ENCODE measurements at places on chromosomes 6 and 20.

GRCh38 chr6:108796875-108797274 lies 51.3 kb upstream of the ARMC2 start:
- no peak for DNase-seq
- H3K36me3 ChIP-seq = no peaks in the 10 kb centered on the region
- H3K27ac ChIP-seq = no peak overlapping the region

GRCh38 chr6:39608652-39609345 lies 116.4 kb downstream of the KIF6 start:
- no peak for DNase-seq
- H3K27ac ChIP-seq = no peak overlapping the region
- no peaks in the 10 kb centered on the region for H3K36me3 ChIP-seq
- H3K27me3 ChIP-seq = no peaks in the 10 kb centered on the region
- H3K4me1 ChIP-seq = no peaks in the 10 kb centered on the region

DNA sequence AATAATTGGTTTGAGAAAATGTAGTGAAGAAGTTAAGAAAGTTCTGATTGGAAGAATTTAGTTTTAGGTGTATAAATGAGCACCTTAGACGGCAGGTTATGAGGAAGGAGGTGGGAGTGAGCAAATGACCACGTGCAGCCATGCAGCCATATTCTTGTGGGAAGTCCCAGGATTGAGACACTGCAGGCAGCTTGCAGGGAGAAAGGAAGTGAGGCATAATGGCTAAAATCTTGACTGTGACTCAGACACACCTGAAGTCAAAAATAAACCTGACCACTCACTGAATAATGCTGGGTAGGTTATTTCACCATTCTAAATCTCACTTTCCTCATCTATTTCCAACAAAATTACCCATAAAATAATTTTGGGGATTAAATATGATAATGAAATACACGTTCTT lies 16.6 kb downstream of the DSE start:
- H3K27ac ChIP-seq = peak overlapping the region; percentile 36
- peak; percentile 89 for DNase-seq
- peaks cover 62% of the 10 kb centered on the region for H3K4me1 ChIP-seq
- H3K36me3 ChIP-seq = no peaks in the 10 kb centered on the region
- H3K27me3 ChIP-seq = no peaks in the 10 kb centered on the region

DNA sequence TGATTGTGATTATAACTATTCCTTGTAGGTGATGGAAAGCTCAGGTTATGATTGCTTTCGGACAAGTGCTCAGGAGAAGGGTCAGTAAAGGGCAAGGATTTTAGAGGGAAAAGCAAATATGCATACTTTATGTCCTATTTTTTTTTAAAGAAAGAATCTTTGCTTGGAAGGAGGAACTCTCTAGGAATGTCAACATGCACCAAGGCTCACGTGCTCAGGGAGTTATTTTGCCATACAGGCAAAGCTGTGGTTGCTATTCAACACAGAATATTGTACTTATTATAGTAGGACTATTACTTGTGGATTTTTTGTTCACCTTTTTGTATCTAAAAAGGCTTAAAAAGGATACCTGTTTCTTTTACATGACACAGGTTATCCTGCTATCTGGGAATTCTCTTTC lies 3.0 kb upstream of the TSPYL1 start:
- no peaks in the 10 kb centered on the region for H3K36me3 ChIP-seq
- H3K4me1 ChIP-seq = peaks cover 20% of the 10 kb centered on the region
- no peaks in the 10 kb centered on the region for H3K27me3 ChIP-seq
- no peak overlapping the region for H3K4me3 ChIP-seq
- no peak for DNase-seq
- H3K27ac ChIP-seq = no peak overlapping the region

DNA sequence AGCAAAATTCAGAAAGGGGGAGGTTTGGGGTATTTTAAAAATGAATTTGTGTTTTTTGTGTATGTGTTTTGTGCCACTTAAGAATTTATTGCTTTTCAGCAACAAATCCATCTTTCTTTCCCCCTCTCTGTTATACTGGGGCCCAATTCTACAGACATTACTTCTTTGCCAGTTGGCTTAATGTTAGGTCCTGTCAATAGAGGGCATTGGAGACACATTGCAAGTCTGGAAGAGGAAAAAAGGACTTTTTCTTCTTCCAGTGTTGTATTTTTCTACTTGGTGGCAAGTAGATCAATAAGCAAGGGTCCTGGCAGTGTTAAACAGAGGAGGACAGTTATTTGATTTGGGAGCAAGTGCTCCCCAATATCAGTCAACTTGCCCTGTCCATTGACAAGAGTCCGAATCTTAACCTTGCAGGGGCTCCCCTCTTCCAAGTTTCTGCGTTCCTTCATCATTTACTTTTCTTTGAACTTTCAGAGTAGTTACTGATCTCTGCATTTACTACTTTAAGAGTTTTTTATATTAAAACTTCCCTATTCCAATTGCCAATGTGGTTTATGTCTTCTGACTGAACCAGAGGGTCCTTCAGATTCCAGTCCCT lies 23.4 kb downstream of the SCML4 start:
- H3K4me3 ChIP-seq = no peak overlapping the region
- DNase-seq = no peak
- H3K27me3 ChIP-seq = no peaks in the 10 kb centered on the region
- no peak overlapping the region for H3K27ac ChIP-seq

DNA sequence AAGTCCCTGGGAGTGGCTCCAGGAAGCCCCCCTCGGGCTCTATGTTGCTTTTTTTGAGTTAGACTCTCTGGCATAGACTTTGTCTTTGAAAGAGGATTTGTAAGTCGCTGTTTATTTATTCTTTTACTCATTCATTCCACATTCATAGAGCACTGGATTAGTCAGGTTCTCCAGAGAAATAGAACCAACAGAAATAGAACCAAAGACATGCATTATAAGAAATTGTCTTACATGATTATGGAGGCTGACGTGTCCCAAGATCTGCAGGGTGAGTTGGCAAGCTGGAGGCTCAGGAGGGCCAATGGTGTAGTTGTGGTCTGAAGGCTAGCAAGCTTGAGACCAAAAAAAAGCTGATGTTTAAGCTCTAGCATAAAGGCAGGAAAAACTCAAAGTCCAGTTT lies 98.3 kb upstream of the CHD6 start:
- no peak overlapping the region for H3K27ac ChIP-seq
- H3K36me3 ChIP-seq = no peaks in the 10 kb centered on the region
- DNase-seq = no peak
- H3K4me3 ChIP-seq = no peak overlapping the region

DNA sequence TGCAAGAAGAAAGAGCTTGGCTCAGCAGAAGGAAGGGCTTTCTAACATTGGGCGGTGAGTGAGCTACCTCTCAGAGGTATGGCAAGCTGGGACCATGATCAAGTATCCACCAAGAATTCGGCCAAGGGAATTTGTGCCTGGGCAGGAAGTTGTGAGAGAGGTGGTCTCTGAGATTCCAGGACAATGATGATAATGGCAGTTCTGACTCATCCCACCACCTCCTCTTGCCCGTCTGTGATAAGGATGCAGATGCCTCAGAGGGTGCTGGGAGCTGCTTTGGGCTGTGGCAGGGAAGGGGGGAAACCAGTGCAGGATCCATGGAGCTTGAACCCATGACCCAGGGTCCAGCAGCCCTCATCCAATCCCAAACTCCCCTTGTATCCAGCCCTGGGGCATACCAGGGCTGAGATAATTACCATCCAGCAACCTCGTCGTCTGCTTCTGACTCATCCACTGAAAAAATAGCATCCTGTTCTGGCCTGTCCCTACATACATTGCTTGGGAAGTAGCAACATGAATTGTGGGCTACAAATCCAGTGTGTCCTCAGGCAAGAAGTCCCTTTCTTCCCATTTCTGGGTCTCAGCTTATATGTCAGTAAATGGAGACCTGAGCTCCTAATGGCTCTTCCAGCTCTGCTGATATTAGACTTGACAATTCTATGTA lies 5.9 kb downstream of the TGM6 start:
- H3K4me3 ChIP-seq = no peak overlapping the region
- no peak for DNase-seq
- H3K36me3 ChIP-seq = no peaks in the 10 kb centered on the region
- peaks cover 8% of the 10 kb centered on the region for H3K27me3 ChIP-seq

DNA sequence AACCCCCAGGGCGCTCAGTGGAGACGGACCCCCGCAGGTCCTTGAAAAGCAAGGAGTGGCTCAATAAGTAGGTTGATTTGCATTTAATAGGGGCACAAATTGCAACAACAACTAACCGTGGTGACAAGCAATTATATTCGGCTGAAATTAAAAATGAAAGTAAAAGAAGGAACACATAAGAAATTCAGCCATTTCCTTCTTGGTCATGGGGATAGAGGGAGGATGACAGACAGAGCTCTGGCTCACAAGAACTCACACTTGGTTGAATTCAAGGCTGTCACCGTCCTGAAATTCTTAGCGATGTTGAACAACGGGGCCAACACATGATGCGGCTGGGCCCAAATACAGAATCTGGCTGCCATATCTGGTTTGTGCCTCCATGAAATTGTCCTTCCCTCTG lies 129.0 kb downstream of the EDN3 start:
- H3K4me1 ChIP-seq = peaks cover 11% of the 10 kb centered on the region
- H3K4me3 ChIP-seq = peak overlapping the region; percentile 68
- no peaks in the 10 kb centered on the region for H3K27me3 ChIP-seq
- no peak overlapping the region for H3K27ac ChIP-seq
- DNase-seq = peak; percentile 6

DNA sequence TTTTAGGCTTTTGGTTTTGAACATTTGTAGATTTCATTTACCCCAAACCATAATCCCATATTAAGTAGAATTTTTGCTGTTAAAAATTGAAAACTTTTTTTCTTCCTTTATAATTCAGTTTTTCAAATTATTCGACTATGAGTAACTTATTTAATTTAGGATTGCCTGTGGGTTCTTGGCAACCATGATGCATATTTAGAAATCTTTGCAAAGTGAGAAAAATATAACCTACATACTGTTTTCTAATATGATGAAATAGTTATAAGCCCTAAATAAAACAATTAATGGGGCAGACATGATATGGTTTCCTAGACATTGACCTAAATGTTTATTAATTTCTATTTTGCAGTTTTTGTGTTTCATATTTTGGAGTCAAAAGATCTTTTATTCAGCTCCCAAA lies 23.6 kb downstream of the NEDD9 start:
- H3K27me3 ChIP-seq = no peaks in the 10 kb centered on the region
- no peak overlapping the region for H3K27ac ChIP-seq
- H3K4me1 ChIP-seq = peaks cover 66% of the 10 kb centered on the region
- no peak for DNase-seq
- H3K4me3 ChIP-seq = no peak overlapping the region
- peaks cover 28% of the 10 kb centered on the region for H3K36me3 ChIP-seq

DNA sequence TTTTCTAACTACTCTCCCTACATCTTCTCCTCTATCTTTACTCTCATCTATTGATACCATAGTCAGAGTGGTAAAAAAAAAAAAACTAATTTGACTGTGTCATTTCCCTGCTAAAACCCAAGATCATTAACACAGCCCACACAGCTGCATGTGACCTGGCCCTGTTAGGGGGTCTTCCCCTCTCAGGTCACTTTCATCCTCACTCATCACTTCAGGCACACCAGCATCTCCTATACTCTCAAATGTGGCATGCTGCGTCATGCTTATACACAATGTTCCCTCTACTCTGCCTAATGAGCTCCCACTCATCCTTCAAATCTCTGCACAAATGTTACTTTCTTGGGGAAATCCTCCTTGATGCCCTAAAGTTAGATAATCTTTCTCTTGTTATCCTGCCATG lies 86.8 kb downstream of the CDK19 start:
- H3K36me3 ChIP-seq = no peaks in the 10 kb centered on the region
- H3K4me3 ChIP-seq = no peak overlapping the region
- peaks cover 3% of the 10 kb centered on the region for H3K4me1 ChIP-seq
- no peaks in the 10 kb centered on the region for H3K27me3 ChIP-seq
- no peak overlapping the region for H3K27ac ChIP-seq
- DNase-seq = no peak

DNA sequence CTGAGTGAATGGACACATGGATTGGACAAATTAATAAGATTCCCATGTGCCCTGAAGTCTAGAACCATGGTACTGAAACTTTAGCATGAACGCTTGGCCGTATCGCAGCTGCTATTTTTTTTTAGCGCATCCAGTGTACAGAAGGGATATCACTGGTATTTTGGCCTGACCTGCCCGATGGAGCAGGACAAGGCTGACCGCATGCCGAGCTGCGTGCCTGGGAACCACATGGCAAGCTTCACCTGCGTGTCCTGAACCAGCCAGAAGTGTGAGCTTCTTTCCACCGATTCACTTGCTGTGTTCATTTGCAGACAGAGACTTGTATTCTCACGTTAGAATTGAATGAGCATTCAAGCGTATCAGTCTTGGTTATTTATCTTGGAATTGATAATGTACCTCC lies 145.7 kb downstream of the CDH4 start:
- no peak for DNase-seq
- H3K4me3 ChIP-seq = no peak overlapping the region
- H3K27me3 ChIP-seq = no peaks in the 10 kb centered on the region
- H3K4me1 ChIP-seq = no peaks in the 10 kb centered on the region
- H3K36me3 ChIP-seq = no peaks in the 10 kb centered on the region

DNA sequence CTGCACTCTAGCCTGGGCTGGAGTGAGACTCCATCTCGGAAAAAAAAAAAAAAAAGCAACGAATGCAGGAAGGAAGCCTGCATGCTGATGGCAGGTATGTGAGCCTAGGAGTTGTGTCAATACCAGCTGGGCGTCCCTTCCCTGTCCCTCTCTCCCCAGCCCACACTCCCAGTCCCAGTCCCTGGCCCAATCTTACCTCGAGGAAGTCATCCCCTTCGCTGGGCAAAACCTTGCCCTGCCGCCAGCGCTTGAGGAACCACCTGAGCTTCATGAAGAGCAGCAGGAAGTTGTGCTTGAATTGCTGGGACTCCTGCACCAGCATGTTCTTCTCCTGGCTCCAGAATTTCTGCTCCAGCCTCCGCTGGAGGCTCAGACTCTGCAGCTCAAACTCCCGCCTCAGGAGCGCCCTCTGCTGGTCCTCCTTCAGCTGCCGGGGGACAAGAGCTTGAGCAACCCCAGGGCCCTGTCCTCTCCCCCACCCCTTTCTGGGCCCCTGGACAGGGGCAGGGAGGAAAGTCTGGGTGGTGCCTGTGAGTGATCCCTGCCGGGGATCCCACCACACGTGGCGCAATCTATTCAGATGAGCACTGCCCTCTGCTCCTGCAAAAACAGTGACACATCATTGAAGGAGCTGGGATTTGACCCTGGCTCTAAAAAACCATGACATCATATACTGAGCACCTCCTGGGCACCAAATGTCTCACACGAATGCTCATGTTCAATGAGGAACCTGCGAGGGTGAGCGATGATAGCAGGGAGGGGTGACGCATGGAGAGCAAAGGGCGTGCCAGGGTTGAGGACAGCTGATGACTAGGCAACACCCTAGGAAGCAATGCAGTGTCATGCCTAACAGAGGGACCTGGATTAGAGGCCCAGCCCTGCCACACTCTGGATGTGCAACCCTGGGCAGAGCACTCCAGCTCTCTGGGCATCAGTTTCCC lies 35.0 kb upstream of the DSN1 start:
- DNase-seq = peak; percentile 98
- H3K36me3 ChIP-seq = peaks cover 39% of the 10 kb centered on the region
- peaks cover 13% of the 10 kb centered on the region for H3K4me1 ChIP-seq

DNA sequence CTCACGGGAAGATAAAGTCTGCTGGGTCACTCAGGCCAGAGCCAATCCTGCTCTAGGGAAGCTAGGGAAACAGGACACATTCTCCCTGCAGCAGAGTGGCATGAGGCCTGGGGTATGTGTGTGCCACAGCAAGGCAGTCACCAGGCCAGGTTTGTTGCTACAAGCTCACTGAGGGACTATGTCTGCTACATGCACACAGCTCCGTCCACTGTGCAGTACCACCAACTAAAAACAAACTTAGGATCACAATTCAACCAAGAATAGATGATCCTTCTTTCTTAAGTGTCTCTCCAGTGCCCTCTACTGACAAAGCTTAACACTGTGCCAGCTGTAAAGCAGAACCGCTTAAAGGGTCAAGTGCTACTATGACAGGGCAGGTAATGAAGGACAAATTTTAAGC lies 192.5 kb downstream of the PTPRK start:
- H3K36me3 ChIP-seq = no peaks in the 10 kb centered on the region
- H3K4me1 ChIP-seq = no peaks in the 10 kb centered on the region
- H3K27ac ChIP-seq = no peak overlapping the region
- no peaks in the 10 kb centered on the region for H3K27me3 ChIP-seq
- DNase-seq = no peak
- no peak overlapping the region for H3K4me3 ChIP-seq
